ENCODE measurements at places on chromosomes 6 and 20.

- no peak for DNase-seq
Observed at GRCh38 chr6:100153636-100154275, 159.7 kb upstream of the MCHR2 start.

GRCh38 chr20:16062661-16063581 is 510.3 kb downstream of the KIF16B start:
- DNase-seq, result no peak

DNA sequence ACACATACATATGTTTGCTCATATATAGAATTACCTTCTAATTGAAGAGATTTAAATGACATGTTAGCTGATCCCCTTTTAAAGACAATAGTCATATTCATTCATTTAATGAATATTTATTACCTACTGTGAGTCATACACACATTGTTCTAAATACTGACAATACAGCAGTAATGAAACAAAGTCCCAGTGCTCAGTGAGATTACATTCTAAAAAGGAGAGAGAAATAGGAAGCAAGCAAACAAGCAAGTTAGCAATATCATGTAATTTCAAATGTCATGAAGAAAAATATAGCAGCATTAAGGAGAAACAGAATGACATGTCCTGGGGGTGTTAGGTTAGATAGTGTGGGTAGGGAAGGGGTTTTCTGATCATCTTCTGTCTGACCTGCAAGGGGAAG is 136.3 kb downstream of the ADGRB3 start:
- DNase-seq, result no peak

DNA sequence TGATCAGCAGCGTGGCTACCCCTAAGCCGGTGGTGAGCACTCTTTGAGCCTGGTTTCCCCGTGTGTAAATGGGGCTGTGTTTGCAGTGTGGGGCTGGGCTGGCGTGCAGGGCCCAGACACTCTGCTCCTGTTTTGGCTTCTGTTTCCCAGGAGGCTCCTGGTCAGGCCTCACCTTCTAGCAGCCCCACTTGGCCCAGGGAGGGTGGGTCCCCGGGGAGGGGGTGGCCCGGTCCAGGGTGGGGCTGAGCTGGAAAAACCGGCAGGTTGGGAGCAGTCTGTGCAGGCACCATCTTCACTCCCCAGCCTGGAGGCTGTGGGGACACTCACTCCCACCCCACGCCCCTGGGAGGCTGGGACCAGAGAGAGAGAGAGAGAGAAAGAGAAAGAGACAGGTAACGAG is 25.3 kb downstream of the CEBPB start:
- DNase-seq, result no peak

DNA sequence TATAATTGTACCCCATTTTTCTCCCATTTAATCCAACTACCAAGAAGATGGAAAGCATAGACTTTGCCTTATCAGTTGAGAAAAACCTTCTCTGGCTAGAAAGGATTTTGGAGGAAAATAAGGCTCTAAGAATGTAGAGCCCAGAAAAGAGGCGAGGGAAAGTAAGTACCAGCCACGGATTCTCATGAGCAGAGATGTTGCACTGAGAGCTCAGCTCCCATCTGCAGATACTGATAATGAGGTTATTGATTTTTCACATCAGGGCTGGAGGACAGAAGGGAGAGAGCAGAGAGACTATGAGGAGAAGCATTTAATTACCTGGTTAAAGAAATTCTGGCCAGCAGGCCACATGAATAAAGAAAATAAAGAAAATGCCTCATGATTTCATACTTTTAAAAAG is 104.4 kb upstream of the FAM184A start:
- DNase-seq, result no peak

GRCh38 chr20:51360451-51361201 is 181.9 kb downstream of the NFATC2 start:
- no peak for DNase-seq

DNA sequence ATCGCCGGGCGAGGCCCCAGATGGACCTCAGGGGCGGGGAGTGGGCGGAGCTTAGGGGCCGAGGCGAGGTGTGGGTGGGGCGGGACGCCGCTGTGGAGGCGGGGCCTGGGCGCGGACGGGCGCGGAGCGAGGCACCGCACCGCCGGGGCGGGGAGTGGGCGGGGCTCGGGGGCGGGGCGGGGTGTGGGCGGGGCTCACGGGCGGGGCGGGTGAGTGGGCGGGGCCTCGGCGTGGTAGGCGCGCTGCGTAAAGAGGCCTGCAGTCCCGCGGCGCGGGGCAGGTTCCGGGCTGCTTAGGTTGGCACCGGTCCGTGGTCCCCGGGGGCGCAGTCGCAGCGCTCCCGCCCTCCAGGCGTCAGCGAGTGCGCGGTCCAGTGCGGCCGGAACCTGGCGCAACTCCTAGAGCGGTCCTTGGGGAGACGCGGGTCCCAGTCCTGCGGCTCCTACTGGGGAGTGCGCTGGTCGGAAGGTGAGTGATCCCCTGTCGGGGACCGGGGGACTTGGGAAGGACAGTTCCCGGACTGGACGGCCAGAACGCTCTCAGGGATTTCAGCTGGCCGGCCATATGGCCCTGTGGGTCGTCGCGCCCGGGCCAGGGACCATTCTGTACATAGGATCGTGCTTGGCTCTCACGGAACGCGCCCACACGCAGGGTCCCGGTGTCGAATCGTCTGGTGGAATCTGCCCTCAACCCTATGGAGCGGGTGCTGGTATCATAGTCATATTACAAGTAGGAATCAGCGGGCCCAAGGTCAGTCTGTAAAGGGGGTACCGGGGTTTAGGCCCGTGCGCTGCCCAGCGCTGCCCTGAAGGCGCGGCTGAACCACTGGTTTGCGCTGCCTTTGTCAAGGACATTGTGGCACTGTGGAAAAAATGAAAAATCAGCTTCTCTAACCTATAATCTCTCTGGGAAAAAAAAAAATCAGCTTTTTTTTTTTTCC is at the start of gene NQO2:
NQO2 (plus strand) TSS at position 277 of the 940 bp plus-strand sequence. CDS start 6,659 bp downstream, outside the sequence.
- peak; percentile 89 for DNase-seq
